ENCODE measurements at places on chromosomes 12 and 14. TPM values are rescaled to one million over a fixed set of nuclear protein-coding genes. Genes with fewer than 3 reads are reported as not detected.

TDRD9 gene
- not detected for total RNA-seq

- H3K4me1 ChIP-seq: peaks cover 32% of the 10 kb centered on the region
- DNase-seq: no peak
- H3K27me3 ChIP-seq: peaks cover 6% of the 10 kb centered on the region
Measured at GRCh38 chr12:59600171-59600570, 4.3 kb downstream of the SLC16A7 start.

GDF3 gene
- total RNA-seq: 77.7 TPM

TMEM179 gene
- total RNA-seq: 0.54 TPM

PPFIA2 gene
- total RNA-seq: not detected

DNA sequence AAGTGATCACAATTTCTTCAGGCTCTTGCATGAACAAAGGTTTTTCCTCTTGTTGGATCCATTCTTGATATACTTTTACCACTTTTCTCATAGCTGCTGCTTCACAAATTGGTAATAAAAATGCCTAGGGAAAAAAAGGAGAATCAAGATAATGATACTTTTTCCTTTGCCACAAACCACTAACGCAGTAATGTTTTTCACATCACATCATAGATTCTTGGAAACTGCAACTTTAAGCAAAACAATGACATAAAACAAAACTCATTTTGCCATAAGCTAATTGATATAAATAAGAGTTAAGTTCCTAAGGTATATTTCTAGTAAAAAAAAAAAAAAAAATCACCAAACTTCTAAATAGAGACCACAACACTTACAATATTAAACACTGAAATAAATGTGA is 66.7 kb downstream of the RALGAPA1 start:
- H3K36me3 ChIP-seq: peaks cover 5% of the 10 kb centered on the region
- DNase-seq: no peak
- no peak overlapping the region for H3K27ac ChIP-seq

GRCh38 chr14:90140956-90141316 is 79.1 kb downstream of the KCNK13 start:
- no peaks in the 10 kb centered on the region for H3K36me3 ChIP-seq
- no peak for DNase-seq
- H3K4me3 ChIP-seq: no peak overlapping the region
- no peaks in the 10 kb centered on the region for H3K4me1 ChIP-seq
- no peak overlapping the region for H3K27ac ChIP-seq
- peaks cover 2% of the 10 kb centered on the region for H3K27me3 ChIP-seq

LHX5 gene
- not detected for total RNA-seq

ZNF268 gene
- total RNA-seq: 35.8 TPM

TMEM117 gene
- 0.80 TPM for total RNA-seq

DNA sequence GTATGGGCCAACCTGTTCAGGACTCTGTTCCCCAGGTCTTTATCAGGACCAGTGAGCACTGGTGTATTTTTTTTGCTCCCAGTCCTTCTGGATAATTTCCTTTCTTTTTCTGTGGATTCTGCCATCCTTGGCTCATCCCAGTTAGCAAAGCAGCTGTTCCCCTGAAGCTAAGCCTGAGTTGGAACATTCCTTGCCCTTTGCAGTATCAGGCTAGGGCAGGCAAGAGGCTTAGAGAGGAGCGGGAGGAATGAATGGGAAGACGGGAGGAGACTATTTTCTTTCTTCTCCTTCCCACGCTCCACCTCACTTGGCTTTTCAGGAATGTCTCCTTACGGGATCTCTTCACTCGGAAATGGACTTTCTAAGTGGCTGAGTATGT is 29.2 kb downstream of the ERG28 start:
- H3K27ac ChIP-seq: no peak overlapping the region
- peaks cover 2% of the 10 kb centered on the region for H3K4me1 ChIP-seq
- peaks cover 1% of the 10 kb centered on the region for H3K27me3 ChIP-seq

CIROP gene
- total RNA-seq: not detected

C12orf54 gene
- total RNA-seq: not detected

DNA sequence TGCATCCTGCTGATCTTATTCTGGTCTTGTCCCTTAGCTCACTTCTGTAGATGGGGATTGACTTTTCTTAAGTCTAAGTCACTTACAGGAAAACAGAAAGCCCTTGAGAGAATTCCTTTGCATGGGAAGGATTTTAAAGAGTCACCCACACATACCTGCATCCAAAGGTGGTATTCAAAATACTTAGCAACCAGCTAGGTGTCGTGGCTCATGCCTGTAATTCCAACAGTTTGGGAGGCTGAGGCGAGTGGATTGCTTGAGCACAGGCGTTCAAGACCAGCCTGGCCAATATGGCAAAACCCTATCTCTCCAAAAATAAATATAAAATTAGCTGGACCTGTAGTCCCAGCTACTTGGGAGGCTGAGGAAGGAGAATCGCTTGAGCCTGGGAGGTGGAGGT is 14.2 kb downstream of the FGF6 start:
- no peak for DNase-seq
- H3K4me1 ChIP-seq: peaks cover 6% of the 10 kb centered on the region
- H3K27me3 ChIP-seq: peaks cover 1% of the 10 kb centered on the region
- no peak overlapping the region for H3K4me3 ChIP-seq
- no peak overlapping the region for H3K27ac ChIP-seq
- no peaks in the 10 kb centered on the region for H3K36me3 ChIP-seq

- no peaks in the 10 kb centered on the region for H3K4me1 ChIP-seq
- H3K36me3 ChIP-seq: no peaks in the 10 kb centered on the region
- no peak for DNase-seq
- no peak overlapping the region for H3K27ac ChIP-seq
- no peak overlapping the region for H3K4me3 ChIP-seq
Measured at GRCh38 chr14:62916551-62916950, 128.7 kb downstream of the KCNH5 start.

DNA sequence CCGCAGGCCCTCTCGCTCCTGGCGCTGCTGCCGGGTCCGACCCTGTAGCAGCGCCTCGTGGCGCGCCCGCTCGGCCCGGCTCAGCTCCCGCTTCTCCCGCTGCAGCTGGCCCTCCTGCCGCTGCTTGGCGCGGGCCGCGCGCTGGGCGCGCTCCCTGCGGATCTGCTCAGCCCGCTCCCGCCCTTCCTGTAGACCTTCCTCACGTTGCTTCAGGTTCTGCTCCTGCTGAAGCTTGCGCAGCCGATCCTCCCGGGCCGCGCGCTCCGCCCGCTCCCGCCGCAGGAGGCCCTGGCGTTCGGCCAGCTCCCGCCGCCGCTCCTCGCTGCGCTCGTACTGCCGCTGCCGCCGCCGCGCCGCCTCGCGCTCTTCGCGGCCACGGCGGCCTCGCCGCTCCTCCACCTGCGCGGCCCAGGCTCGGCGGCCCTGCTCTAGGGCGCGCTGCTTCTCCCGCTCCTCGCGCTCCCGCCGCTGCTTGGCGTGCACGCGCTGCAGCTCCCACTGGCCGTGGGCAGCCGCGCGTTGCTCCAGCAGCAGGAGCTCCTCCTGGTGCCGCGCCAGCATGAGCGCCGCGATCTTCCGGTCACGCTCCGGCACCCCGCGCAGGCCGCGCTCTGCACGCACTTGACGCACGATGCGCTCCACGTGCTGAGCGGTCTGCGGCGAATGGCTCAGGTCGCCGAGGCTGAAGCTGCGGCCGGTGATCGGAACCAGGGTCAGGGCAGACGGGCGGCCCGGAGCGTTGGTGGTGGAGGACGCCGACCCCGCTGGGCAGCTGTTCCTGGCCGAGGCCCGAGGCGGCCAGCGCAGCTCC is 2.4 kb downstream of the CCDC177 start:
- peaks cover 10% of the 10 kb centered on the region for H3K27me3 ChIP-seq
- peaks cover 6% of the 10 kb centered on the region for H3K4me1 ChIP-seq
- no peak overlapping the region for H3K27ac ChIP-seq
- DNase-seq: peak; percentile 55

- H3K4me1 ChIP-seq: peaks cover 26% of the 10 kb centered on the region
- no peak for DNase-seq
- peak overlapping the region; percentile 90 for H3K4me3 ChIP-seq
- peak overlapping the region; percentile 25 for H3K27ac ChIP-seq
- peaks cover 9% of the 10 kb centered on the region for H3K27me3 ChIP-seq
Measured at GRCh38 chr12:70365398-70365647, 767 bp upstream of the KCNMB4 start.

- peaks cover 8% of the 10 kb centered on the region for H3K4me1 ChIP-seq
- no peak overlapping the region for H3K27ac ChIP-seq
- H3K27me3 ChIP-seq: peaks cover 2% of the 10 kb centered on the region
- DNase-seq: no peak
Measured at GRCh38 chr12:131513606-131514005, 197.3 kb upstream of the SFSWAP start.

- H3K4me3 ChIP-seq: no peak overlapping the region
- DNase-seq: no peak
- H3K36me3 ChIP-seq: no peaks in the 10 kb centered on the region
- no peaks in the 10 kb centered on the region for H3K27me3 ChIP-seq
Measured at GRCh38 chr14:53792909-53793308, 163.7 kb downstream of the BMP4 start.

GRCh38 chr12:48781750-48782456 is 7.0 kb downstream of the ADCY6 start:
- H3K27ac ChIP-seq: no peak overlapping the region
- DNase-seq: no peak
- no peak overlapping the region for H3K4me3 ChIP-seq
- peaks cover 7% of the 10 kb centered on the region for H3K4me1 ChIP-seq
- peaks cover 17% of the 10 kb centered on the region for H3K36me3 ChIP-seq
- peaks cover 19% of the 10 kb centered on the region for H3K27me3 ChIP-seq

DNA sequence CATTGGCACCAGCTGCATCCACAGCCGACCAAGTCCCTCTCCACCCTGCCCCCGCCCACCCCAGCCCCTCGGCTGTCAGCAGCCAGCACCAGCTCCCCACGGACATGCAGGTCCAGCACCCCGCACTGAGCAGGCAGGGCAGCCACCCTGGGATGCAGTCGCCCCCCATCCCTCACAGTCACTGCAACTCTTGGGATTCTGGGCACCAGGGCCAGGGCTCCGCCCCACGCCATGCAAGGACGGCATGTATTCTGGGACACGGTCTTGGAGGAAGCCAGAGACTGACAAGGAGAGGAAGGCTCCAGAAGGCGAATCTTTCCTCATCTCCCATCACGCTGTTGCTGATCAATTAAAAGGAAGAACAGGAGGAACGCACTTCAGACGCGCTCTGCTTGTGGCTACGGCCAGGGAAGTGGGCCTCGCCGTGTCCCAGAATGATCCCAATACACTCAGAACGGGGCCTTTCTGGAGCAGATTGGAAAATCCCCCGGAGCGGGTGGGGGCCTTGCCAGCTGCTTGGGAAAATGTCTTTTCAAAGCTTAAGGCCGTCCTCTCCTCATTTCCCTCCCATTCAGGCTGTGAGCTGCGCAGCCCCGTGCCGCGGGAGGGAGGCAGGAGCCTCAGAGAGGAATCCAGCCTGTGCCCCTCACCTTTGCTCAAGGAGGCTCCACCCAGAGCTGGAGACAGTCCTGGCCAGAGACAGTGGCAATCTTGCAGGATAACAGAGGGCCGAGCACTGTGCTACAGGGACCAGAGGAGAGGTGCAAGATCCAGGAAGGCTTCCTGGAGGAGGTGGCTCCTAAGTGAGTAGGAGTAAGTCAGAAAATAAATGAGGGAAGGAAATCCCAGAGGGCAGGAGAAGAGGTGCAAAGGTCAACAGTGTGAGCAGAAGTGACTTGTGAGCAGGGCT is 54.1 kb upstream of the DIO3 start:
- H3K36me3 ChIP-seq: no peaks in the 10 kb centered on the region
- DNase-seq: no peak
- H3K4me3 ChIP-seq: no peak overlapping the region

- H3K36me3 ChIP-seq: no peaks in the 10 kb centered on the region
- DNase-seq: no peak
- peaks cover 1% of the 10 kb centered on the region for H3K27me3 ChIP-seq
- no peak overlapping the region for H3K4me3 ChIP-seq
- no peak overlapping the region for H3K27ac ChIP-seq
- H3K4me1 ChIP-seq: peaks cover 9% of the 10 kb centered on the region
Measured at GRCh38 chr12:105357162-105357691, 26.7 kb downstream of the C12orf75 start.

TTC9 gene
- 16.9 TPM for total RNA-seq

DNA sequence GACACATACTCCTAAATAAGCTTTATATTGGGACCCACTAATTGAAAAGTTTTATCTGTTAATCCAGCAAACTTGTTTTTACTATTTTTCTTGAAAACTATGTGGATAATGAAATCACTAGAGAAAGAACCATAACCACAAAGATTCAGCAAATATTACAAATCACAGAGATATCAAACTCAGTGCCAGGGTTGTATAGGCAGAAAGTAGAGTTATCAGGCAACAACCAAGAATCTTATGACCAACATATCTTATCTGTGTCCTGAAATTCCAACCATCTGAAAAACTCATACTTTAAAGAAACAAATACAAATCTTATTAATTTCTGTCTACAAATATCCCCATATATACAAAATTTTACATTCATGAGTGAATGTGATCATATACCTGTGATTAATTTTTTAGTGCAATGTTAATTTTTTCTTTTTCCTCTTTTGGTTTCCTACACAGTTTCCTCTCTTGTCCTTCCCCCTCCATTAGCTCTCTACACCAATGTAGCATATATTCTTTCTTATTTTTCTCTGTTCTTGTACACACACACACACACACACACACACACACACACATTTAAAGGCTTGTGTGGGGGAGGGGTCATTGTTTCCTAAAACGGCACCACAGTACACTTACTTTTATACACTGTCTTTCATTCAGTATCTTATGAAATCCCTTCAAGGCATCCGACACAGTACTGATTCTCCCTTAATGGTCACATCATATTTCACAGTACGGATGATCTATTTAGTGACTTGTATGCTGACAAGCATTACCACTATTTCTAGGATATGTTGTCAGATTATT is 18.6 kb downstream of the AMN1 start:
- H3K27ac ChIP-seq: no peak overlapping the region
- H3K4me1 ChIP-seq: peaks cover 8% of the 10 kb centered on the region
- no peak overlapping the region for H3K4me3 ChIP-seq

DNA sequence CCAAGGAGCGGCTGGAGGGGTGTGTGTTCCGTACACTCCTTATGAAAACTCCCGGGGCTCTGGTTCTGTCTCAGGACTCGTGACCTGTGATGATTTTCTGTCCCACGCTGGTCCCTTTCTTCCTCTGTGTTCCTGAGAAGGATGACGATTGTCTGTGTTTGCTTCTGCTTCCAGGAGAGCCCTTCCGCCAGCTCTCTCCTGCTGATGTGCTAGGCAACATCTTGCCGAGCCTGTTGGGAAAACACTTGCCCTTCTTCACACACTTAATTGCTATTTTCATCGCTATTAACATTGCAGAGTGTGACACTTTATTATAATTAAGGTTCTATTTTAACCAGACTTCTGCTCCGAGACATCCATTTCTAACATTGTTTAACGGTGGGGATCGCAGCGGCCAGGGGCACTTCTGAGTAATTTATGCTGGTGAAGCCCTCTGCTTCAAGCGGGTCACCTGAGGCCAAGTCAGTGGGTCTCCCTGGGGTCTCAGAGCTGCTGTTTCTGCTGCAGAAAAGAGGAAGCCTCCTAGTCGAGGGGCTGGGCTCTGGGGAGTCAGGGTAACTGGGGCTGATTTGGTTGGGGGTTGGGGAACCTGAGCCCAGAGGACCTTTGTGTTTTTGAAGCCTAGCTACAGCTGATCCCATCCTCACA is 88.6 kb downstream of the PRMT8 start:
- no peak overlapping the region for H3K27ac ChIP-seq
- peaks cover 2% of the 10 kb centered on the region for H3K27me3 ChIP-seq
